Stimulated activated CD8-positive, alpha-beta memory T cell treated with anti-CD3 and anti-CD28 coated beads, Interleukin-4, amount 100 ng/mL, for 48 hours (primary cell): ENCODE measurements at places on chromosomes 3 and 15.

DNA sequence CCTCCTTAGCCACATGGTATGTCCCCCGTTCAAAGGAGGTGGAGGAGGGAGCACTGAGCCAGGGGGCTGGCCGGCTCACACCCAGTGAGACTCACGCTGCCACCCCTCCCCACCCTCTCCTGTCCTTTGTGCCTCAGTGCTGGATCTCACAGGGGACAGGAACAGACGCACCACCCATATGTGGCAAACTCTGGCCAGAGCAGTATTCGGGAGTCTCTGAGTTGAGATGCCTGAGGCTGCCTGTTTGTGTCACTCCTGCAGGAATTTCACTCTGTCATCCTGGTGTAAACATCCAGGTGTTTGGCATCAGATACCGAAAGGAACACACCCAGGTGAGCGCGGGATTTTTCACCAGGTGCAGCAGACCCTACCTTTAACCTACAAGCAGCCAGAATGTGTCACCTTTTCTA lies 25.7 kb downstream of the RGMA start:
- DNase-seq: no peak

DNA sequence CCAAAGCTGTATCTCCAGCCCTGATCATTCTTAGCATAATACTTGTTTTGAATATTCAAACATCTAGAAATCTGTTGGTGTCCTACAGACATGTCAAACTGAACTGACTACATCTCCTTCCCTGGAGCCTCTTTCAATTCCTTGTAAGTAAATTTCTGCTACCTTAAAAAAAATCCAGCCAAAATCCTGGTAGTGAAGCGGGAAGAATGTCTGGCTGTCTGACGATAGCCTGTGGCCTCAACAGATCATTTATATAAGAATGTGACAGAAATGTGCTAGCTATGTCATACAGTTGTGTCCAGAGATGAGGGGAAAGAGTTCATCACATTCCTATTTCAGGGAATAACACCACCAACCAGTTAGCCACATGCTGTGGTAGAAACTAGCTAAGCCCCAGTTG lies 18.6 kb upstream of the TM6SF1 start:
- no peak for DNase-seq

- no peak for DNase-seq
These were observed 342.9 kb downstream of the VGLL3 start for GRCh38 chr3:86648087-86648486.

DNA sequence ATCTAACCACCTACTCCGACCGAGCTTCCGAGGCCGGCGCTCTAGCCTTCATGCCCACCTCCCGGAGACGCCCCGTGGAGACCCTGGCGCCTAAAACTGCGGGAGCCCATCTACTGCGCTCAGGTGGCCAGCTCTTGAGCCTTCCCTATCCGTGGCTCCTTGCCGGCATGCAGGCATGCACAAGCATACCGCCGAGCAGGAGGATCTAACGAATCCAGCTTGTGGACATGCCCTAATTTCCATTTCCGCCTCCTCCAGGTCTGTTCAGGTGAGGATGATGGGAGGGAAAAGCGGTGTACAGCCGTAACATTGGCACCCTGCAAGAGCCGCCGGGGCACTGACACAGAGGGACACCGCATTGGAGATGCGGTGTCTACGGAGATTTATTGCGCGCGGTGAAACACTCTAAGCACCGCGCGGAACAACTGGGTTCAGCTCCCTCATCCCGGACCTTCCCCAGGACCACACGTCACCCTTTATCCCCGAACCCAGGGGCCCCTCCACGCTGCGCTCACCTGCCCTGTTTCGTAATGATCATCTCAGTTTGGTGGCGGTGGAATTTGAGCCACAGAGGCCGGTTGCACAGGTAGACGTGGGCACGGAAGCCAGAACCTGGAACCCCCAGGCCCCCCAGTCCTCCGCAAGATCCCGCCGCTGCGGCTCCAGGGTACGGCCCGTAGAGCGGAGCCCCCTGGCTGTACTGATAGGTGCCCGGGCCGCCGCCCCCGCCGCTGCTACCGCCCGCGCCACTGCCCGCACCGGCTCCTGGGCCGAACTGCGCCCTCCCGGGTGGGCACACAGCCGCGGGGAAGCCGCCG lies 1.0 kb downstream of the EOMES start:
- no peak for DNase-seq

- DNase-seq: no peak
These were observed 78.0 kb downstream of the TBC1D2B start for GRCh38 chr15:77999486-77999885.

DNA sequence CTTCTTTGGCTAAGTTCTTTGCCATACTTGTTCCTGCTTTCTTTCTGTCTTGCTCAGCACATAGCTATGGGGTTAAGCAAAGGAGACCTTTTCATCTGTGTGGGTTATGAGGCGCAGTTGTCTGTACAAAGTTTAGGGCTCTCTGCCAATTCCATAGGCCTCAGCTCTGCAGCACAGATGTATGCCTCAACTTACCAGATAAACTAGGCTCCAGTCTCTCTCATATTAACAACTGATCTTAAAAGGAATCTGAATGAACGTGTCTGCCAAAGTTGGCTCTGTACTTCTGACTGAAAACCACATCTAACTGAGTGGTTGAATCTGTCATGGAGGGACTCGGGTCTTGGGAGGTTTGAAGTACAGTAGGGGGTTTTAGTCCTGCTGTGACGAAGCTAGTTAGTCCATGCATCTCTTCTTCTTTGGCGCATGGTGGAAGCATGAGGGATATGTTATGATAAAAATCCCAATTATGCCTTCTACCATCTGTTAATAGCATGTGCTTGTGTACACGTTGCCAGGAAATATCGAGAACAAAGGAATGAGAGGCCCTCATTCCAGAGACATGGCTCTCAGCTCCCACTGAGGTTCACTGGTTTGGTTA lies 114.6 kb upstream of the TSC22D2 start:
- no peak for DNase-seq

DNA sequence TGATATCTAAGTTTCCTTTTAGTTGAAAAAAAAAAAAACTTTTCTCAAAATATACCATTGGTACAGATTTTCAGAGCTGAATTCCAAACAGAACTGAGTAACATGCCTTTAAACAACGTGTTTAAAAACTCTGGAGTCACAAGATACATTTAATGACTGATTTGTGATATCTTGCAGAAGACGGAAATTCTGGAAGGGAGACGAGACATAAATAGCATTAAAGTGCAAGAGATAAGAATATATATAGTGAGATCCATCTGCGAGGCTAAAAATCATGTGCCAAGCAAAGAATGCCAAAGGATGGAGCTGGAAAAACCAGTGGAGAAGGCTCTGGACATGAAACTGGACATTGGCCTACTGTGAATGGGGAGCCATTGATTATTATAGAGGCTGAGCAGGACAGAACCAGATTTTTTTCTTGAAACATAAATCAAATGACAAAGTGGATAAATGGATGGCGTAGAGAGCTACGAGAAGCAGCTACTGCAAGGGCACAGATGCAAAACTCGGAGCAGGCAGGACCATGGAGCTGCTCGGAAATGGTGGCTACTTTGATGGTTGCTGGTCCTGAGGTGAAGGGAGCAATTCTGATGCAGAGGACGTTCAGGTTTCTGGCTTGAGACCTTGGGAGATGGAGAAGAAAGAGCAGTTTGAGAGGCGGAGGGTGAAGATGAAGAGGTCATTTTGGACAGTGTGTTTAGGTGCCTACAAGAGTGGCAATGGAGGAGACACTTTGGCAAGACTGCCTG lies 88.8 kb downstream of the CPN2 start:
- DNase-seq: no peak

GRCh38 chr3:78830470-78830869 lies 937.3 kb downstream of the ROBO1 start:
- DNase-seq: no peak

GRCh38 chr3:24060055-24060454 lies 115.0 kb downstream of the NR1D2 start:
- no peak for DNase-seq

DNA sequence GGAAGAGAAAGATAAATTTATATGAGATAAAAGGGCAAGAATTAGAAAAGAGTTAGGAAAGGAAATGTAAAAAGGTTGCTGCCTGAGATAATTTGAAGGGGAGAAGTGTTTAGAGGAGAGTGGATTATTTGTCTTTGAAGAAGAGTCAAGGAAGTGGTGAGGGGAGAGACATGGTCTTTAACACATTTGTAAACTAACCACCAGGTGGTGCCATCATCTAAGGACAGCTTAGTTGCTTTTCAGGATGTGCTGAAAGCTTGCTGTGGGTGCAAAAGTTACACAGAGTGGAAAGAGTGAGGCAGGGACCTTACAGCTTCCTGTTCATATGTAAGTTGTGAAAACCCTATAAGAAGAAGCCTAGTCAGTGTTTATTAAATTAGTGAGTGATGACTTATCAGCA lies 114.1 kb upstream of the DNAJC19 start:
- no peak for DNase-seq

GRCh38 chr3:144687862-144688261 lies 716.2 kb downstream of the DIPK2A start:
- DNase-seq: no peak

GRCh38 chr3:160444411-160444810 lies 5.2 kb downstream of the TRIM59 start:
- no peak for DNase-seq
